T-helper 17 cell (primary cell): ENCODE measurements at places on chromosomes 5 and 9. TPM values are rescaled to one million over a fixed set of nuclear protein-coding genes. Genes with fewer than 3 reads are reported as not detected.

- no peak for DNase-seq
Measured at GRCh38 chr5:124819201-124819600, 72.8 kb upstream of the ZNF608 start.

DNA sequence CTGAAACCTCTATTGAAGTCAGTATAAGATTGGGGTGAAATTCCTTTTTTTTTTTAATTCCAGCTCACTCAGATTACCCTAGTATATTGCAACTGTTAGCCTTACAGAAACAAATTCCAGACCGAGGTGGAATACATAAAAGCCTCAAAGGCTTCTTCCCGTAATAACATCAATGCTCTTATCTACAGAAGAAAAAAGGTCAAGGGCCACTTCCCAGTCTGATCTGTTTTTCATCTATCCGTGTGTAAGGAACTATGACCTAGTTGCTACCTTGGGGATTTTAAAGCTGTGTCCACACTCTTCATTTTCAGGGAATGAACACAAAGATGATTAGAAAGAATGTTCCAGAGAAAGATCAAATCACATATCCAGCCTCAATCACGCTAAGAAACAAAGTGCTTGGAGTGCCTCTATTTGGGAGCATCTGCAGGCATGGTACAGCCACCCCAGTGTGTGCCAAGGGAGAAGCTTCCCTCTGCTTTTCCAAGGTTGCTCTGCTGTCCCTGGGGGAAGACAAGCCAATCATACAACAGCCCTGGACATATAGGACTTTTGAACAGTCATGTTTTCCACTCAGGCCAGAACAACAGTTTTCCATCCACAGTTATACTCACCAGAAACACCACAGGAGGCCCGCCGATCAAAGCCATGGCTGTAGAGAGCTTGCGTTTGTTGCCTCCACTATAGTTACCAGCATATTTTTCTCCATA, 23.5 kb downstream of the NIPSNAP3B start:
- DNase-seq = no peak

- DNase-seq = no peak
Measured at GRCh38 chr5:125232779-125233230, 486.4 kb upstream of the ZNF608 start.

DNA sequence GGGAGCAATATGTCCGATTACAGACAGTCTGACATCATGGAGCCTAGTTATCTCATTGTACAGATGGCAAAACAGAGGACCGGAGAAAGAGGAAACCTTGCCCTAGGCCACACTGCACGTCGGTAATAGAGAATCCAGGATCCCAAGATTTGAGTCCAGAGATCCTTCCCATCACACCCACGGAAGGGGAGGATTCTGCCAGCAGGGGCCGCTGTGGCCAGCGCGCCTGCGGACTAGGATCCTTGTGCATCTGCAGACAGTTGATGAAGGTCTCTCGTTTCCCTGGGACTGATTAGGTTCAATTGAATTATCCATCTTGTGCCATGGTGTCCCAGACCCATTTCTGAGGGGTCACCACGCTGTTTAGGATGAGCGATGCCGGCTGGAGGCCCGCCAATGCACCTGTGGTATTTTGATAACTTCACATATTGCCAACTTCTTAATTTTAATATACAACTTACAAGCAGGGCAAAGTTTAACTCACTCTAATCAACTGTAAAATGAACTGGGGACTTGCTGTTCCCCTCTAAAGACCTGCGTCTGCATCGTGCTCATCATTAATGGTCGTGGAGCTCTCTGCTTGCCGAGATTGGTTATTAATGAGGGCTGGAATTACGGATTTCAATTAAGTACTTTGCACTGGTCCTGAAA, 592.7 kb upstream of the BRINP1 start:
- DNase-seq = no peak

DNA sequence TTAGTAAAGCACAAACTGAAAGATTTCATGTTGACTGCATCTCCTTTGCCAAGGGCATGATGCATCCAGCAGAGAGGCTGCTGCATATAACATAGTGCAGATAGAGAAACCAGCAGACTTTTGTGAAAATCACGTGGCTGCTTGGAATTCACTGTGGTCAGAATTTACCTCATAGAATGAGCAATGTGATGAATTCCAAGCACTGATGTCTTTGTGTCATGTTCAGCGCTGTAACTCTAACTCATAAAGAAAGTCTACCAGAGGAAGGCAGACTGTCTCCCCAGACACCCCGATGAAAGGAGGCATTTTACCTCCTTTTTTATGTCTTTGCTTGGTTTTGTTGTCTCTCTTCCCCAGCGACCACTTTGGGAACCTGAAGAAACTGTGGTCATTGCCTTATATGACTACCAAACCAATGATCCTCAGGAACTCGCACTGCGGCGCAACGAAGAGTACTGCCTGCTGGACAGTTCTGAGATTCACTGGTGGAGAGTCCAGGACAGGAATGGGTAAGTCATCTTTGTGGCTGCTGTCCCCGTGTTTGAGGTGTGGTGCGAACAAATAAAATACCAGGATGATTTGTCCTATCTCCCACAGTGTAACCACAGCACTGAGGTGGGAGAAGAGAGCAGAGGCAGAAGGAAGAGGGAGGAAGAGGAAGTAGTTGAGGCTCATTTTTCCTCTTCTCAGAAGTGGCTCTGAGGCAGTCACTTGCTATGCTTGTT, 42.0 kb downstream of the ITK start:
- no peak for DNase-seq

TSSK1B gene
- not detected for total RNA-seq
